ENCODE measurements at places on chromosomes 7 and 10. TPM values are rescaled to one million over a fixed set of nuclear protein-coding genes. Genes with fewer than 3 reads are reported as not detected.
A peak's percentile ranks its signal among the peaks of the same experiment; 100 is the strongest.

IGFBP1 gene
- 3.0 TPM for total RNA-seq

EPHA1 gene
- 7.1 TPM for total RNA-seq

FGL2 gene
- total RNA-seq, result not detected

KIF11 gene
- total RNA-seq, result 9.4 TPM

CALML3 gene
- not detected for total RNA-seq

PI4K2A gene
- total RNA-seq, result 35.4 TPM

CCDC172 gene
- total RNA-seq, result not detected

FAM25C gene
- not detected for total RNA-seq

NKX1-2 gene
- total RNA-seq, result 0.77 TPM

ZNF680 gene
- 17.8 TPM for total RNA-seq

PRKAR2B gene
- total RNA-seq, result 28.4 TPM

PIP gene
- not detected for total RNA-seq

MSMB gene
- total RNA-seq, result not detected

OR2A1 gene
- not detected for total RNA-seq

UNCX gene
- not detected for total RNA-seq

GRCh38 chr10:68074031-68074774 is 880 bp downstream of the HERC4 start:
- DNase-seq, result no peak
- peak overlapping the region; percentile 95 for H3K27ac ChIP-seq
- H3K27me3 ChIP-seq, result peaks cover 7% of the 10 kb centered on the region
- peaks cover 24% of the 10 kb centered on the region for H3K4me1 ChIP-seq
- peak overlapping the region; percentile 99 for H3K4me3 ChIP-seq
- H3K36me3 ChIP-seq, result peaks cover 6% of the 10 kb centered on the region

GRCh38 chr10:21570761-21571521 is 36.9 kb downstream of the MLLT10 start:
- H3K27ac ChIP-seq, result no peak overlapping the region
- H3K4me3 ChIP-seq, result no peak overlapping the region
- no peak for DNase-seq

- H3K27ac ChIP-seq, result peak overlapping the region; percentile 26
These were observed 12.0 kb downstream of the CACUL1 start for GRCh38 chr10:118742782-118743181.

DNA sequence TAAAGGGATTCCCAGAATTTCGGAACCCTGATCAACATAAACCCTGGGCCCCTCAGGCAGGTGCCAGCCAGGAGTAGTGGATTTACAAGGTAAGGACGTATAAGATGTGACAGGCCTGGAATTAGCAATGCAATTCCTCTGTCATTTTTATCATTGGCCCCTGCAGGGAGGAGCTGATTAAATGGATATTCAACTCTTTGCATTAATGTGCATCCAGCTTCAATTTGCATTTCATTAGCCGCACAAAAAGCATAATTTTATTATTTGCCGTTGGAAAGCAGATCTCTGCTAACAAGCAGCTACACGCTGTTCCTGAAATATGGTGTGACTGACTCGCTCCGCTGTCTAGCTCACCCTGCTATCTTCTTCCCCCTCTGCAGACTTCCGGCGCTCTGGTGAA is 195.8 kb downstream of the RPS24 start:
- peaks cover 16% of the 10 kb centered on the region for H3K4me1 ChIP-seq
- H3K36me3 ChIP-seq, result no peaks in the 10 kb centered on the region
- no peak overlapping the region for H3K4me3 ChIP-seq
- DNase-seq, result no peak
- no peak overlapping the region for H3K27ac ChIP-seq

- no peak for DNase-seq
- no peaks in the 10 kb centered on the region for H3K36me3 ChIP-seq
- H3K4me1 ChIP-seq, result no peaks in the 10 kb centered on the region
- peaks cover 3% of the 10 kb centered on the region for H3K27me3 ChIP-seq
These were observed 224.9 kb downstream of the EXOC4 start for GRCh38 chr7:133477791-133478190.

GRCh38 chr7:69115788-69116187 is 482.5 kb upstream of the AUTS2 start:
- DNase-seq, result no peak
- no peaks in the 10 kb centered on the region for H3K27me3 ChIP-seq
- H3K27ac ChIP-seq, result no peak overlapping the region
- H3K36me3 ChIP-seq, result peaks cover 3% of the 10 kb centered on the region
- no peaks in the 10 kb centered on the region for H3K4me1 ChIP-seq
- H3K4me3 ChIP-seq, result no peak overlapping the region

DNA sequence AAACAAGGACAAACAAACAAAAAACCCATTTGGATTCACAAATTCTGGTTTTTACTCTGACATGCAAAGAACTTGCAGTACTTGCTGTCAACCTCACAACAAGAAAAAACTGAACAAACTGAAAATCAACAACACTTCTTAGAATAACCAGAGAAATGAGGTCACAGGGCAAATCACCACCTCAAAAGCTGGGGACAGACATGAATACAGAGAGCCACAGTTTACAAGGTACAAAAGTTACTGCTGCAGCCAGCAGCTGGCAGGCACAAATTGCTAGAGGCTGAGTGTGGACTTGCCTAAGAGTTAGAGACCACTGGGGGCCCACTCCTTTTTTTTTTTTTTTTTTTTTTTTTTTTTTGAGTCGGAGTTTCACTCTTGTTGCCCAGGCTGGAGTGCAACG is 15.0 kb upstream of the RNF32 start:
- no peak overlapping the region for H3K27ac ChIP-seq
- peak overlapping the region; percentile 19 for H3K4me3 ChIP-seq
- H3K36me3 ChIP-seq, result peaks cover 18% of the 10 kb centered on the region
- H3K4me1 ChIP-seq, result no peaks in the 10 kb centered on the region

GRCh38 chr7:5704534-5704922 is 76.9 kb downstream of the RNF216 start:
- H3K27me3 ChIP-seq, result peaks cover 6% of the 10 kb centered on the region
- no peak overlapping the region for H3K4me3 ChIP-seq
- peaks cover 29% of the 10 kb centered on the region for H3K36me3 ChIP-seq

DNA sequence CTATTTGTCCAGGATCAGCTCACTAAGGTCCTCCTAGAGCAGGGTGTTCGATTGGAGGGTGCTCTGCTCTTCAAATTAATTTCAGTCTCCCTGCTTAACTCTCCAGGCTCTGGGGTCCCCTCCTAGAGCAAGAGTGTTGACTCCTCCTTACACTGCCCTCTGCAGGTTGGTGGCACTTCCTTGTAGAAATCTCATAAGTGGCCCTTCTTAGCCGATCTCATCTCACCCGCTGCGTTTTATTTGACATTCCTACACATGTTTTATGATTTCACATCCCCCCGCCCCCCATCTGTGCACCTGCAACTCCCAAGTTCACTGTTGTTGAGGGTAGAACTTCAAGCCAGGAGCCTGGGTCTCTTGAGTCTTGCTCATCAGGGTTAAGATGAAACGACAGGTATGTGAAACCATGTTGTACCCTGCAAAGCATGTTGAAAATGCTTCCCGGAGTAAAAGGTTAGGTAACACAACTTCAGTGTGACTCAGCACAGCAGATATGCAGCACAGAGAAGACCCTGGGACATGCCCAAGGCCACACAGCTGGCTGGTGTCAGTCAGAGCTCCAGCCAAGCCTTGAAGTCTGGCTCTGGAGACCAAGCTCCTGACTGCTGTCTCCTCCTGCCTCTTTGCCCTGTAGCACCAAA is 171.2 kb downstream of the PRKAG2 start:
- peaks cover 10% of the 10 kb centered on the region for H3K27me3 ChIP-seq
- peak; percentile 52 for DNase-seq
- H3K4me3 ChIP-seq, result no peak overlapping the region
- no peaks in the 10 kb centered on the region for H3K36me3 ChIP-seq
- H3K27ac ChIP-seq, result no peak overlapping the region

DNA sequence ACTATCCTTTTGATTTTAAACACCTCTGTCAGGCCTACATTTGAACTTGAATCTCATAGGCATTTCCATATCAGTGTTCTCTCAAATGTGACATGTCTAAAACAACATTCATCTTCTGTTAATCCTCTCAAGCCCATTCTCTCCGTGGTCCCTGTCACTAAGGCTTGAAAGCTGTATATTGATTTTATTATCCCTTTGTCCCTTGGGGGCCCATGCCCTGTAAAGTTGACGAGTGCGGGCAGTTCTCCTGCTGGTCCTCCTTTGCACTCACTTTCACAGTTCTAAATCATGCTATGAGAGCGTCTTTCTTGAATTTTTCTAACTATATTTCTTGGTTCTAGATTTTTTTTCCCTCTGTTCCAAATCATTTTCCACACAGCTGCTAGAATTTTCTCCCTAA is 27.3 kb downstream of the GALNT11 start:
- no peaks in the 10 kb centered on the region for H3K27me3 ChIP-seq
- H3K27ac ChIP-seq, result no peak overlapping the region
- no peaks in the 10 kb centered on the region for H3K36me3 ChIP-seq
- DNase-seq, result no peak

DNA sequence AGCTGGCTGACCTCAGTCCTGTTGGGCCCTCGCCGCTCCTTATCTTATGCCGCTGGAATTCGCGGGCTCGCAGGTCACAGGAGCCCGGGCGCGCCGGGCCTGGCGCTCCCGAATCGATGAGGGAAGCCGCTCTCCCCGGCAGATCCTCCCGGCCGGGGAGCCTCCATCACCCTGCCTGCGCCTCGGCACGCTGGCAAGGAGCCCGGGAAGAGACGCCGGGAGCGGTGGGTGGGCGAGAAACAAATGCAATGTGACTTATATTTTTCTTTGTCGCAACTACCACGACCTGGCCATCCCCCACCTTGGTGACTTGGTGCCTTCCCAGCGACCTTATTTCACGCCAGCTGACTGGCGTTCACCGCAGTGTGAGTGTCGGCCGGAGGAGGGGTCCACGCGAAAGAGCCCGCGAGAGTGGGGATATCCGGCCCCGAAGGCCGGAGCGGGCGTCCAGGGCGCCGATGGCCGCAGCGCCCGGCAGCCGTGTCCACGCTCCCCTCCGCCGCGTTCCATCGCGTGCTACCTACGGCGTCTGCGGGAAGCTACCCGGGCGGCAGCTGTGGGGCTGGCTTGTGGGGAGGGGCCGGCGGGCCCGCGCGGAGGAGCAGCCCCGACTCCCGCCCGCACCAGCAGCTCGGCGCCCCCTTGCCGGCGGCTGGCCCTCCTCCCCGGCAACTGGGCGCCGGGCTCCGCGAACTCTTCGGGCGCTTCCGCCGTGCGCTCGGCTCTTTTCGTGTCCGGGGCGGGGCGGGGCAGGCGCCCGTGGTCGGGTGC is 494 bp upstream of the BMPR1A start:
- no peaks in the 10 kb centered on the region for H3K36me3 ChIP-seq
- peak overlapping the region; percentile 89 for H3K4me3 ChIP-seq
- peaks cover 23% of the 10 kb centered on the region for H3K4me1 ChIP-seq

DNA sequence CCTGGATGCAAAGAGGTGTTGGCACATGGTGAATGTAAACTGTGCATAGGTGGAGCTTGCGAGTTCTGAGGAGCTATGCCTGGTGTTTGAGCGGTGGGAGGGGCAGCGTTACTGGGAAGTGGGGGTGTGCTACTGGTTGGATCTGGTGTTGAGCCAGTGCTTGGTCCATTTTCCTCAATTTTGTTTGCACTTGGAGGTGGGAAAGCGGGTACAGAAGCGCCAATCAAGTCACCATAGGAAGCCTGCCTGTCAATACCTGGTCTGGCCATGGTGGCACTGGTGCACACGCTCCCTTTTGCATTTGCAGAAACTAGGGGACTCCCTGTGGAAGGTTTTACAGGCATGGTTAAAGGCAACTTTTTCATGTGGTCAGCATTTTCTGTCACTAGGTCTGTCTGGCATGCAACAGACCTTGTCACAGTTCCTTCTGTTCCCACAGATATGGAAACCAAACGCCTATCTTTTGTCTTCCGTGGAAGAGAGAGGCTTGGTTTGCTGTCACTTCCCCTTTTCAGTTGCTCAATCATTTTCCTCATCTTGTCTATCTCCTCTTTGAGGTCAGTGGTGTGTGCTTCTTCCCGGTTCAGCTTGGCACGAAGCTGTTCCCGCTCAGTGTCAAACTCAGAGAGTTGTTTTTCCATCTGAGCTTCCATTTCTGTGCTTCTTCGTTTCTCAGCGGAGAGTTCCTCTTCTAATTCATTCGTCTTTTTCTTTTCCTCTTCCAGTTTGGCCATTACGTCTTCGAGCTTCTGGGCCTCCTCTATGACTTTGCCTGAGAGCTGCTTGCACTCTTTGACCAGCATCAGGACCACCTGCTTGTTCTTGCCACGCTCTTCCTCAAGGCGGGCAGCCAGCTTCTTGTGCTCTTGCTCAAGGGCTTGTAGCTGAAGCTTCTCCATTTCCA is 81.1 kb downstream of the CTTNBP2 start:
- no peak for DNase-seq
- no peak overlapping the region for H3K27ac ChIP-seq
- peaks cover 10% of the 10 kb centered on the region for H3K27me3 ChIP-seq
- H3K4me3 ChIP-seq, result no peak overlapping the region
- peaks cover 6% of the 10 kb centered on the region for H3K4me1 ChIP-seq
- peaks cover 14% of the 10 kb centered on the region for H3K36me3 ChIP-seq

- H3K27me3 ChIP-seq, result peaks cover 1% of the 10 kb centered on the region
- H3K4me3 ChIP-seq, result no peak overlapping the region
- H3K36me3 ChIP-seq, result no peaks in the 10 kb centered on the region
- H3K4me1 ChIP-seq, result peaks cover 7% of the 10 kb centered on the region
These were observed 64.2 kb downstream of the CNOT4 start for GRCh38 chr7:135445690-135446089.

GRCh38 chr10:129440247-129440646 is 26.8 kb upstream of the MGMT start:
- no peak overlapping the region for H3K4me3 ChIP-seq
- peaks cover 5% of the 10 kb centered on the region for H3K4me1 ChIP-seq
- DNase-seq, result no peak

DNA sequence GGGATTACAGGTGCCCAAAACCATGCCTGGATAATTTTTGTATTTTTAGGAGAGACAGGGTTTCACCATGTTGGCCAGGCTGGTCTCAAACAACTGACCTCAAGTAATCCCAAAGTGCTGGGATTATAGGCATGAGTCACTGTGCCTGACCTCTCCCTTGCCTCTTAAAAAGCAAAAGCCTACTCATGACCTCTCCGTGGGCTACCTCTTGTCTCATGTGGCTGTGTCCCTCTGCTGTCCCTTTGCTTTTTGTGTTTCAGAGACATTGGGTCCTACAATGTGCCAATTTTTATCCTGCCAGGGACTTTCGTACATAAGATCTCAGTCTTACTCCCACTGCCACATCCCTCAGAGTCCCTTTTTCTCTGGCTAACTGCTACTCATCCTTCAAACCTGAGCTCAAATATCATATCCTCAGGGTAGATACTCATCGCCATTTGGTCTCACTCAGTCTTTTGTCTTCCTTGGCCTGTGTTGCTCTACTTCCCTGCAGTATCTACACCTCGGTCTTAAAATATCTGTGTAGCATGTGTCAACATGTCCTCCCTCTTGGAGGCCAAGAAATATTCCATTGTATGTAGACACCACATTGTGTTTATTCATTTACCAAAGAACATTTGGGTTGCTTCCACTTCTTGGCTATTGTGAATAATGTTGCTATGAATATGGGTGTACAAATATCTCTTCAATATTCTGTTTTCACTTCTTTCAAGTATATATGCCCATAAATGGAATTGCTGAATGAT is 465.0 kb upstream of the KLF6 start:
- H3K4me3 ChIP-seq, result no peak overlapping the region

- H3K36me3 ChIP-seq, result peaks cover 5% of the 10 kb centered on the region
- peaks cover 5% of the 10 kb centered on the region for H3K27me3 ChIP-seq
- DNase-seq, result no peak
- no peak overlapping the region for H3K27ac ChIP-seq
- H3K4me1 ChIP-seq, result peaks cover 46% of the 10 kb centered on the region
These were observed 24.5 kb downstream of the RAPGEF5 start for GRCh38 chr7:22332461-22332870.

- no peak overlapping the region for H3K27ac ChIP-seq
- peaks cover 5% of the 10 kb centered on the region for H3K4me1 ChIP-seq
- no peak overlapping the region for H3K4me3 ChIP-seq
- no peaks in the 10 kb centered on the region for H3K27me3 ChIP-seq
- H3K36me3 ChIP-seq, result no peaks in the 10 kb centered on the region
- no peak for DNase-seq
These were observed 169.1 kb downstream of the IMMP2L start for GRCh38 chr7:111393011-111393754.

- no peaks in the 10 kb centered on the region for H3K27me3 ChIP-seq
- no peaks in the 10 kb centered on the region for H3K4me1 ChIP-seq
These were observed 367.7 kb upstream of the SEMA3D start for GRCh38 chr7:85554236-85555178.

Data from endothelial cell (in vitro differentiated cells).